Occipital lobe (tissue), 3 donors: ENCODE measurements at places on chromosomes 3 and 15.

- DNase-seq: no peak
These were observed 124.7 kb upstream of the RBMS3 start for GRCh38 chr3:29156086-29156715.

- no peak for DNase-seq
These were observed 274.4 kb downstream of the NFKBIZ start for GRCh38 chr3:102123590-102124190.

DNA sequence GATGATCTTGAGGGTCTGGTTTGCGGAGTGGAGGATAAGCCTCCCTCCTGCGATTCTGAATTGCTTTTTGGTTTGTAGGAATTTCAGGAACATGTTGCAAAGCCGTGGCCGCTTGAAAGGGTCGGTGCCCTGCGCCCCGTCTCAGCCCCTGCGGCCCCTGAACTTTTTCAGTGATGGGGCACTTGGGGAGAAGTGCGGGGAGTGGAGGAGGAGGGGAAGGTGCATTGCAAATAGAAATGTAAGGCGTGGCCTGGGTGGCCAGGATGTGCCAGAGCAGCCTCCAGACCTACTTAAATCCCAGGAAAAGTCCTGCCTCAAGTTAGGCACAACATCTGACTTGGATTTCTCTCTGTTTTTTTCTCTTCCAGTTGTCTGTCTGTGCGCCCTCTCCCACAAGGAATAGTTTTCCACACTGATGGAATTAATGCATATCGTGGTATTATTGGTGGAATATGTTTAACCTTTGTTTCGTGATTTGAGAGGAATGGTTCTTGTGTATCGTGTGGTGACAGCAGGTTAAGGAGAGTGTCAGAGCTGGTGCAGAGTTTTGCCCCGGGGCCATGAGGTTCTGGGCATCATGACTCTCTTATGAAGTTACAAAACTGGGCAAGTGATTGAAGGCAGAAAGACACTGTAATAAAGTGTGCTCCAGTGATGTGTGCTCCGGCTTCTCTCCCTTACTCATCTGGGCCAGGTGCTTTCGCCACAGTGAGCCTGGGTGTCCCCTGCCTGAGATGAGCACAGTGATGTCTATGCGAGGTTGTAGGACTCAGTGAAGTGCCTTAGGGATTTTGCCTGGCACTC, 153.8 kb downstream of the PGPEP1L start:
- no peak for DNase-seq

DNA sequence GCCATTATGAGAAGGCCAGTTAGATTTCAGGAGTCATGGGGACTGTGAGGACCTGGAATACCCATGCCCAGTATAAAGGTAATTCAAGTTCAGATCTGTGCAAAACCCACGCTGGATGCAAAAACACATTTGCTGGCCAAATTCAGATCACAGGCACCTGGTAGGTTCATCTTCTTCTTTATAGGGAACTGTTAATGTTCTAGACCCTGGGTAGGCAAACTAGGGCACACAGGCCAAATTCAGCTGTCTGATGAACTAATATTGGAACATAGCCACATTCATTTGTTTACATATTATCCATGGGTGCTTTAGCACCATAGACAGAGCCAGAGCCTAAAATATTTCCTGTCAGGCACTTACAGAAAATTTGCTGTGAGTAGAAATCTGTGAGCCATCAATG, 241.4 kb downstream of the PTPRG start:
- no peak for DNase-seq

- no peak for DNase-seq
These were observed 225.8 kb upstream of the DPPA4 start for GRCh38 chr3:109563149-109563548.

- no peak for DNase-seq
These were observed 7.9 kb downstream of the CCDC71 start for GRCh38 chr3:49158103-49158709.

DNA sequence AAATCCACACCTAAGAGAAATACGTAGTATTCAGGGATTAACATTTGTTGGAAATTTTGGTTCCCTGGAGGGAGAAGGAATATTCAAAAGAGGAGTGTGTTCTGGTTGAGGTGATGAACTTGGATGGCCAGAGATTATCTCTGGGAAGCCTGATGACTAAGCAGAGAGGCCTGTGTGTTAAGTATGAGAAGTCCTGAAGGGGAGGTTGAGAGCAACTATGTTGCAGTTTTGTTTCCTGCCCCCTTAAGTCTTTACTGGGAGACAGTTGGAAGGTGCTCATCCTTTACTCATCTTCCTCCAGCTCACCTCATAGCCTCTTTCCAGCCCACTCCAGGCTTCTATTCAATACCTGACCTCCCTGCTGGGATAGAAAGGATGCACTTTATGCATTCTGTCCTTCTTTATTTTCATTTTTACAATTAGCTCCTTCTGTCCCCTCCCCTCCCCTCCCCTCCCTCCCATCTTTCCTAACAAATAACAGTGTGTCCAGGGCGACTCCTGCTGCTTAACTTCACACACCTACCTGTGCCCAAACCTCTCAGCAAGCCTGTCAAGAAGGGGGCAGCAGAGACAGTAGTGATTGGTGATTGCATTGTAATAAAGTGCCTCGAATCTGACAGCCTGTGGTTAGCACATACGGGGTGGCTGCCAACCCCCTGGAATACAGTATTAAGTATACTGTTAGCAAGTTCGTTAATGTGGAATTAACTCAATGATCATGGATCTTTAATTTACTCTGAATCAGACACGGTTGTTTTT, 11.9 kb downstream of the RAP2B start:
- DNase-seq: no peak

DNA sequence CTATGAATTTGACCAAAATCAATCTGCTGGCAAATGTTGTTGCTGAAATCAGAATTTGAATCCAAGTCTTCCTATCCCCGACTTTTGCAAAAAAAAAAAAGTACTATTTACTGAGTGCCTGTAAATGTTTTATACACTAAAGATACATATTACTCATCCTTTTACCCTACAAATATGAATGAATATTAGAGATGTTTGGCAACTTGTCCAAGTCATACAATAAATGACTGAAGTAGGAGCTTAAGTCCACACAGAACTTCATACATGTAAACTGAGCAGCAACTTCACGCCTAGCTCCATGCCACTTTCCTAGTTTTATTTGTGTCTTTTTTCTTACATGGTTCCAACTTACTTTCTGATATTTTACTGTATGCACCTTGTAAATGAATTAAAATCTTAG, 39.2 kb downstream of the PHC3 start:
- DNase-seq: no peak

GRCh38 chr3:16322189-16322588, 57.2 kb downstream of the OXNAD1 start:
- no peak for DNase-seq

DNA sequence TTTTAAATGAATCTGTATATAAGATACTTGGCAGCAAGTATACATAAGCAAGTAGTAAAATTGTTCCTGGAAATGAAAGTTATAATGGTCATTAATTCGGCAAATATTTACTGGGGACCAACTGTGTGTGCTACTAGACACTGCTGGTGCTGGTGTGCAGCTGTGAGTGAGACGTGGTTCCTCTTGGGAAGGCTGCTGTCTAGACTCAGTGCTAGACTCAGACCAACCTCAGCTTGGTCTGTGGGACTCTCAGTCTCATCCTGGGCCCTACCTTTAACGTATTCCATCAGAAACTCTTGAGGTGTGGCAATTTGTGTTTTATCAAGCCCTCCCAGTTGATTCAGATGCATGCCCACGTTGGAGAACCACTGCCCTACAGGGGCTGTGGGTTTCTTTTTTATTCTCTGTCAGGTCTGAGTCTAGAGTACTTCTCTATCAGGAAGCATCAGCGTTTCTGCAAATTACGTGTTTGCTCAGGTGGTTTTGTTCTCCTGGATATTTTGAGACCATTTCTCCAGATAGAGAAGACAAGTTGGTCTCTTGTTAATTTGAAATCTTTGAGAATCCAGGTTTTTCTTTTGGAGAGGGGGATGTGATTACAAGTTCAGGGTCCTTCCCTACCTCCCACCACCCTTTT, 6.8 kb downstream of the TLNRD1 start:
- DNase-seq: no peak

GRCh38 chr15:98689431-98689861, 41.1 kb downstream of the IGF1R start:
- DNase-seq: no peak

DNA sequence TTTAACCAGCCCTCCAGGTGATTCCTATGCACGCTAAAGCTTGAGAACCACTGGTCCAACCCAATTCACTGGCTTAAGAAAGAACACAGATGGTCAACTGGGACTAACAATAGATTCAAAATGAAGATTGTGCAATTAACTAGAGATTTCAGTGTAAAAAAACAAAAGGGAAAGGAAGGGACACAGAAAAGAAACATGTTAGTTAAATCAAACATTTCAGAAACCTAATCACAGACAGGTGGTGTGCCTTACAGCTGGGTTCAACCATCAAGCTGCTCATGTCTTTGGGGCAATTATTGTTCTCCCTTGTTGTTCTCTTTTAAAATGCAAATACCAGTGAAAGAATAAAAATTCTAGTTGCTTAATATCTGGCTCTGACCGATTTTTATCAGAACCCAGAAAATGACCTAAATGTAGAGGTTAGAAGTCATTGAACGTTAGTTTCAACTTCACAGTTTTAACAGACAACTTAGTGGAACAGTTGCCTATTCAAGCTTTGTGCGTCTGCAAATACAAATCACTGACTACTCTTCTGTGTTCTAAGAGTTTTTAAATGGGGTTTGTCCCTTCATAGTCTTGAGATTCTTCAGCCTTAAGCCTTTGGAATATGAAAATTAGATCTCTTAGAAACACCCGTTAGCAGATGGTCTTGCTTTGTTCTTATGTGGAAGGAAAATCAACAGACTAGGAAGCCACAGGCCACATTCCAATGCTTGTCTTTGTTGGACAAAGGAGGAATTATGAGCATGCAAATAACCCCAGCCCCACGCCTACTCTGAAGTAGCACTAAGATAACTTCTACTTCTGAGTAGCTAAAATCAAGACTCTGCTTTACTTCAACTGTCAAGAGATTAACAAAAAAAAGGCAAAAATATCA, 223.4 kb downstream of the ATP8B4 start:
- no peak for DNase-seq

GRCh38 chr3:23495507-23495906, 292.4 kb downstream of the UBE2E2 start:
- DNase-seq: no peak

DNA sequence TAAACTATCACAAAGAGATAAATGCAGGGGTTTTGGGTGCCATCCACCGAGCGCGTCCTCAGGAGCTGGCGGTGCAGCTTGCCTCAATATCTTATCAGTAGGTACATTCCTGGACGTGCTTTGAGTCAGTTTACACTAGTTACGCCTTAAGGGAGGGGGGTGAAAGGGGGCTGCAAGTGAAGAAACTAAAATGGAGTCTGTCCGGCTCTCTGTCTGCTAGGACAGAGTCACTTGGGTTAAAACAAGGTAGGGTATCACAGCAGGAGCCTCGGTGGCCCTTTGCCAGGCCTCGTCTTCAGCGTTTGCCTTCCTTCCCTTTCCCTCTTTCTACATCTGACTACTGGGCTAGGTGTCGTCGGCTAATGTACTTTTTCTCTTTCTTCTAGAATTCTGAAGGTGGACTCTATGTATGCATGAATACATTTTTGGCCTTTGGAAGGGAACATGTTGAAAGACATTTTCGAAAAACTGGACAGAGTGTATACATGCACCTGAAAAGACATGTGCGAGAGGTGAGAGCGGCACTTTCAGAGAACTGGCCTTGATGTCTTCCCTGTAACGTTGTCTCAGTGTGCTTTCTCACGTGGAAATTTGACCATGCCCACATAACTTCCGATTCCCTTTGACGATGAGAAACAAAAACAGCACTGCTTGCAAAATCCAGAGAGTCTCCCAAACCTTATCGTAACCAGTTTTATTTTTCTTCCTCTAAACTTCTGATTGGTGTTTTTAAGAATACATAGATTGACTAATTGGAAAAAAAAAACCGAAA, 28.8 kb downstream of the USP13 start:
- DNase-seq: no peak

DNA sequence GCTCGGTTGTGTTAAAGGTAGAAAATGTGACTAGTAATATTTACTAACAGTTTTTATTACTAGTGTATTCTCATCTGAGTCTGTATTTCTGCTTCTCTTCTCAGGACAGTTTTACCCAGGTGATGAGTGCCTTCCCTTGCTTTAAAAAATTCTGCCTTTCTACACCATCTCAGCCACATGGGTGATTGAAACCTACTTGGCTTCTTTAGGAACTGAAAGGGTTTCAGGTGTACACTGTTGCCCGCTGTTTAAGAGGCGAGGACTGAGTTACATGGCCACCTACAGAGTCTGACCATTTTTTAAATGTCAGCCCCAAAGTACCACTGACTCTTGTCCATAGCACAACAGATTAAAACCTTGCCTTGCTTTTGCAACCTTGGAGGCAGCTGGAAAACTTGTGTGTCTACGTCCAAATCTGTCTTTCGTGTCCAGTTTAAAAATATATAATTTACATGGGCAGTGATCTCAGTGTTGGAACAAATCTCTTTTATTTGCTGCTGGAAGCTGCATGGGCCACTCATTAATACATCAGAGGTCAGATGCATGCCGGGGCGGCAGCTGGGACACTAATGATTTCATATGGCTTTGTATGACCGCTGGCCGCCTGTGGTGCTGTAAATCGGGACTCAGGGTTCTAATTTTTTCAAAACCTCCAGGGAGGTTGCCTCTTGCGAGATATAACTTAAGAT, 44.6 kb downstream of the TRIM71 start:
- DNase-seq: no peak

DNA sequence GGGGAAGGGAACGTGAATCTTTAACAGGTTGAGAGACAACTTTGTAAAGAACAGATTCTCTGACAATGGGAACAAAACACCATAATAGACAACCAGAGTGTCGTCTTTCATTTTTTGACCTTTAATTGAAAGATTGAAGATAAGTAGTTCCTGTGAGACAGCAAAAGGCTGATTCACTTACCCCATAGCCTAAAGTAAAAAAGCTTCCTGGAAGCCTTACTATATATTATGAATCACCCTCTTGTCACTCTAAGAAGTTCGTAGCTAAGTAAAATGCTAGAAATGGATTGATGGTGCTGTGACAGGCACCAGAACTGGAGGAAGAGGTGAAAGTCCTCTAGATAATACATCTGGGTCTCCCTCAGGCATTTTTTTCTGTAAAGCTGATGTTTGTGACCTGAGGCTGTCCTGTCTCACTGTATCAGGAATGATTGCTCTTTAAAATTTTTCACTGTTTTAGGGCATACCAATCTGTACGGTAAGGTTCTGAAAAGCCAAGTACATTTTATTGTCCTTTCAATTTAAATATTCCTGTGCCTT, 824.6 kb upstream of the SEMA6D start:
- DNase-seq: no peak

GRCh38 chr15:63576441-63576840, 20.7 kb upstream of the FBXL22 start:
- no peak for DNase-seq

- DNase-seq: no peak
These were observed 29.5 kb upstream of the VEPH1 start for GRCh38 chr3:157532529-157533297.

GRCh38 chr3:159169828-159170227, 368.0 kb downstream of the MFSD1 start:
- DNase-seq: no peak

GRCh38 chr15:48447657-48448056, 116.4 kb downstream of the DUT start:
- no peak for DNase-seq

- DNase-seq: peak; percentile 12
These were observed 234.0 kb downstream of the MYRIP start for GRCh38 chr3:40043444-40043755.

GRCh38 chr15:29142129-29142747, 127.4 kb downstream of the NSMCE3 start:
- DNase-seq: no peak

- no peak for DNase-seq
These were observed 4.8 kb upstream of the ATP2B2 start for GRCh38 chr3:10510086-10510742.

- DNase-seq: no peak
These were observed 258.0 kb upstream of the CTDSPL start for GRCh38 chr3:37603722-37604121.
